ENCODE measurements at places on chromosomes 4 and X. TPM values are rescaled to one million over a fixed set of nuclear protein-coding genes. Genes with fewer than 3 reads are reported as not detected.

Gene VEGFD
- not detected for total RNA-seq

- DNase-seq: no peak
Measured at GRCh38 chr4:149768477-149768876, 47.2 kb downstream of the IQCM start.

Gene STS
- 1.9 TPM for total RNA-seq

DNA sequence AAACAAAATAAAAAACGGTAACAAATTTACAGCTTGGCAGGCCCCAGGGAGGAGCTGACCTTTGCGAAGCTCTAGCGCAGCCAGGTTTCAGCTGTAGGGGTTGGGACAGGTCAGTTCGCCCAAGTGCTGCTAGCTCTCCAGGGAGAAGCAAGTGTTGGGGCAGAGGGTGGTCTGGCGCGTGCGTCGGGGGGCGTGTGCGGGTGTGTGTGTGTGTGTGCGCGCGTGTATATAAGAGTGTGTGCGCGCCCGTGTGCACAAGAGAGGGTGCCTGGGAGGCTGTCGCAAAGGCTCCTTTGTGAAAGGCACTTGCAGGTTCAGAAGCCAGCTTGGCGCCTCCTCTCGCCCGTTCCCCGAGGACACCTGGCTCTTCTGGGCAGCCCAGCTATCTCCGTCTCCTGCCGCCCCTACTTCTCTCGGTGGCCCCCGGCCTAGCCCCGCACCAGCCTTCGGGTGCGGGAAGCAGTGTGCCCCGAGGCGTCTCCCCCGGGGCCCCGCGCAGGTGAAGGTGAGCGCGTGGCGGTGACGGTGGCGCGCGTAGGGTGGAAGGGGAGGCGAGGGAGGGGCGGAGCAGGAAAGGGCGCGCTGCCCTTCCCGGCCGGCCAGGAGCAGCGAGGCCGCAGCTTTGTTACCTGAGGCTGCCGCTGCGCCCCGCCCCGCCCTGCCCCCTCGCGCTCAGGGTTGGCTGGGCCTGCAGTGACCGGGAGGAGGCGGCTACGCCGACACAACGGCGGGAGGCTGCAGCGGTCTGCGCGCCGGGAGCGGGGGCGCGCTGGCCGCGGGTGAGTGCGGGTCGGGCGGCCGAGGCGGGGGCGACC is at the start of gene FHDC1:
TSS of gene FHDC1 (plus strand) at position 693 of the 815 bp plus-strand sequence. CDS start 6,735 bp downstream, outside the sequence.
- DNase-seq: peak; percentile 26

Gene ENPP6
- total RNA-seq: 0.47 TPM

DNA sequence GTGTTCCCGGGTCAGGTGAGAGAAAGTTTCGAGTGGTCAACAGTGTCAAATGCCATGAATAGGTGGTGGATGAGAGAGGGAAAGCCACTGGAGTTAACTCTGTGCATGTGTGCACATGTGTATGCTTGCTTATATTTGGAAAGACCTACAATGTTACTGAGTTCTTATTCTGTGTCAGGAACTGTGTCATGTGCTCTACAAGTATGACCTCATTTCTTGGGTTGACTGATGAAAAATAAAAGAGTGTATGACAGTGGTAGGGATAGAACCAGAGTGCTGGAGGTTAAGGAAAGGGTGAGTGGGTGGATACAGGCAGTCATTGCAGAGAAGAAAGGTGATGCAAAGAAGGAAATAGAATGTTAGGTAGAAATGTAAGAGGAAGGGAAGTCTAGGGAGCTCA is 22.1 kb upstream of the DGKK start:
- no peak for DNase-seq

Gene TEX13B
- not detected for total RNA-seq

GRCh38 chr4:153531000-153531358 is 64.8 kb downstream of the TMEM131L start:
- DNase-seq: no peak

Gene SMC1A
- total RNA-seq: 157 TPM

DNA sequence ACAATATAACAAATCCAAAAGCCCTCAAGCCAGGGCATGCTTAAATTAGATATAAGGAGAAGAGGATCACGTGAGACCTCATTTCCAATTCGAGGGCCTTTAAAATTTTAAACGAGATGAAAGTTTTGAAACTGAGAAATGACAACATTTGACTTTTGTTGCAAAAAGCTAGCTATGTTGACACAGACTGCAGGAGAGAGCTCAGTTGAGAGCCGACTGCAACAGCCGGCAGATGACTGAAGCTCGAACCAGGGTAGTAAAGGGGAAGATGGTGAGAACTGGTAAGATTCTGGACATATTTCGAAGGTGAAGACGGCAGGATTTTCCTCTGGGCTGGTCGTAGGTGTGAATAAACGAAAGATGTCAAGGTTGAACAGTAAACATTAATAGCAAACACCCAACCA is 773 bp downstream of the PRMT9 start:
- peak; percentile 22 for DNase-seq

- no peak for DNase-seq
Measured at GRCh38 chr4:153725136-153725830, 34.5 kb downstream of the RNF175 start.

GRCh38 chrX:141320801-141321200 is 78.5 kb upstream of the SPANXC start:
- DNase-seq: no peak

DNA sequence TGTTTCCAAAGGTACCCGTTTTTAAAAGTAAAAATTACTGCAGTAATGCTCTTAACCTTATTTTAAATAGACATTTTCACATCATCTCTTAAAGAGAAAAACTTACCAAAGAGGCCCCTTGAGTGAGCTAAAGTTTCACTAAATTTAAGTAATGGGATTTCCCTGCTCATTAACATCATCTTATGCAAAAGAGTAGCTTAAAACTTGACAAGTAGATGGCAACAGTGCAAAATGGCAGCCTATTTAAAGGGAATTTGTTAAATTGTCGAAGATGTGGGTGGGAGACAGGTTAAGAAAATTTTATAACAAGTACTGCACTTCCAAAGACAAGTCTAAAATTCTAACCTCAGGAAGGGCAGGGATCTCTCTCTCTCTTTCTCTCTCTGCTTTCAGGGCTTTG is 271.7 kb upstream of the LDB2 start:
- no peak for DNase-seq

Gene DUSP21
- not detected for total RNA-seq

DNA sequence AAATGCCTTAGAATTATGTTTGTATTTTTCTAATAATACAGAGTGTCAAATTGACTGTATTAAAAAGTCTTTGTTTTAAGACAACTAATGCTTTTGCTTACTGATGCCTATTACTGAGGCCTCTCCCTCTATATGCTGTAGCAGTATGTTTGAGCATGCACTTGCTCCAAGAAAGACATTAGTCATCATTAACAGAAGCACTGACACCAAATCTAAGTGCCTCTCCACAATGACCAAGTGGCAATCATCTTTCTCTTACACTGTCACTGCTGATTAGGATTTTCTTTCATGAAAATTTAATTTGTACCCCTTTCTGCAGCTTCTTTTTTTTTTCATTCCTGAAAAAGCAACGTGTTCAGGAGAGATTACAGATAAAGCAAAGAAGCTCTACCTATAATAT is 11.1 kb upstream of the MAB21L2 start:
- no peak for DNase-seq

- DNase-seq: no peak
Measured at GRCh38 chr4:13918110-13918509, 290.6 kb upstream of the BOD1L1 start.

DNA sequence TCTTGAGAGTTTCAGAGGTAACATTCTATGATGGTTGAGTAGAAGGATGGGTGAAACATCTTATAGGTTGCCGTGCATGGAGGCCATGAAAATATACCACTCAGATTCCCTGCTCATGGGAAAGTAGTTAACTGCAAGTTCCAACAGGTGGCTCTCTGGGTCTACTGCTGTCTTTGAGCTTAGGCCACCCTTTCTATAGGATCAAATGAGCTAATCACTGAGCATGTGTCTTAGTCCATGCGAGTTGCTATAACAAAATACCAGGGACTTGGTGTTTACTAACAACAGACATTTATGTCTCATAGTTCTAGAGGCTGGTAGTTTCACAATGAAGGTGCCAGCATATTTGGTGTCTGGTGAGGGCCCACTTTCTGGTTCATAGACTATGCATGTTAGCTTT is 144.8 kb upstream of the UNC5C start:
- no peak for DNase-seq

DNA sequence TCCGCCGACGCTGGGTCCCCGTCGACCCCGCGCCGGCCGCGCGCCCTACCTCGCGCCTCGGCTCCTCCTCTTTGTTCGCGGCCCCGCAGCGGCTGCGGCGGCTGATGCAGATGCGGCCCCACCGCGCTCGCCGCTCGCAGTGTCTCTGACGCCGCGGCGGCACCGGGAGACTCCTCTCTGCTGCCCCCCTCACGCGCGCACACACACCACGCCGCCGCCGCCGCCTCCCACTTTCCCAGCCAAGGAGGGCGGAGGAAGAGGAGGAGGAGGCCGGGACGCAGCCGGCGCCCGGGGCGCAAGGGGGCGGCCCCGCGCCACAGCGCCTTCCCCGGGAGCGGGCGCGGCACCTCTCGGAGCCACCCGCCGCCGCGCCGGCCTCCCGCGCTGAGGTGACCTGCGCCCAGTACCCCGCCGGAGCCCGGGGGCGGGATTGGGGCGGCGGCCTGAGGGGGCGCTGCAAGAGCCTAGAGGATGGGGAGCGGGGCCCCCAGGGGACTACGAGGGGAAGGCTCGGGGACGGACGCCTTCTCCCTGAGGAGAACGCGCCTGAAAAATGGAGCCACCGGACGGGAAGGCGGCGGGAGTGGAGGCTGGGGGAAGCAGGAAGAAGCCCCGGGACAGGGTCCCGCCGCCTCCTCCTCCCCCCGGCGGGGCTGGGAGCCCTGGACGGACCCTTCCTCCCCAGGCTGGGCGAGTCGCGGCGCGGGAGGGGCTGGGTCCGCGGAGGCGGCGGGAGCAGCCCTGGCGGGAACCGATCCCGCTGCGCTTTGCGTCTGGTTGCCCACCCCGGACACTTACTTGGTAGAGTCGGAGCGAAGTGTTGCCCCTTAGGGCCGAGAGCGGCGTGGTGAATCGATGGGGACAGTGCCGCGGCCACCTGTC is at the start of gene SH3RF1:
TSS of gene SH3RF1 (minus strand) at position 147 of the 882 bp plus-strand sequence. CDS start 1,744 bp downstream, outside the sequence.
- DNase-seq: peak; percentile 17

Gene SPIN2A
- total RNA-seq: 0.97 TPM

- DNase-seq: no peak
Measured at GRCh38 chrX:39238006-39238405, 436.7 kb downstream of the MID1IP1 start.

Gene MSANTD1
- 0.87 TPM for total RNA-seq

DNA sequence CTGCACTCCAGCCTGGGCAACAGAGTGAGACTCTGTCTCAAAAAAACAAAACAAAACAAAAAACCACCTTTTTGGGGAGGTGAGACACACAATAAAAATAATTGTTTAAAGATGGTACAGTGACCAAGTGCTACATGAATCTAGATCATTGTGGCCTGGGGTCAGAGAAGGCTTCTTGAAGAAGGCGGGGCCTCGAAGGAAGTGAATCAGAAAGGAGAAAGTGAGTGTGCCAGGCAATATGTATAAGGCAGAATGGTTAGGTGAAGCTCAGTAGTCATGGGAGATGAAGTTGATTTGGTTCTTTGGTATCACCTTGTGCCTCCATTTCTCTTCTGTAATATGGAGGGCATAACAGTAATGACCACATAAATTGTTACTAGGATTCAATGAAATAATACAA is 58.9 kb downstream of the DOCK11 start:
- DNase-seq: no peak

GRCh38 chr4:11415409-11416070 is 13.2 kb downstream of the HS3ST1 start:
- DNase-seq: no peak

GRCh38 chrX:84188320-84188834 is 378 bp upstream of the RPS6KA6 start:
- DNase-seq: no peak

Gene SPANXN4
- total RNA-seq: not detected

Gene TKTL1
- total RNA-seq: 4.2 TPM

Gene FGF13
- total RNA-seq: not detected

All from activated CD4-positive, alpha-beta T cell treated with anti-CD3 and anti-CD28 coated beads, Interleukin-2, amount 10 ng/mL, durations not matched to agents 7 days and 5 days (primary cell).